ENCODE measurements at places on chromosomes 2 and 18. TPM values are rescaled to one million over a fixed set of nuclear protein-coding genes. Genes with fewer than 3 reads are reported as not detected.

UGT1A4 gene
- total RNA-seq, result not detected

ASXL3 gene
- 91.7 TPM for total RNA-seq

BZW1 gene
- 350 TPM for total RNA-seq

PLGLB1 gene
- total RNA-seq, result 6.6 TPM

GTF3C2 gene
- 40.8 TPM for total RNA-seq

Measured in temporal lobe (tissue), 4 donors.